ENCODE measurements at places on chromosomes 2 and 18. TPM values are rescaled to one million over a fixed set of nuclear protein-coding genes. Genes with fewer than 3 reads are reported as not detected.
A peak's percentile ranks its signal among the peaks of the same experiment; 100 is the strongest.

DNA sequence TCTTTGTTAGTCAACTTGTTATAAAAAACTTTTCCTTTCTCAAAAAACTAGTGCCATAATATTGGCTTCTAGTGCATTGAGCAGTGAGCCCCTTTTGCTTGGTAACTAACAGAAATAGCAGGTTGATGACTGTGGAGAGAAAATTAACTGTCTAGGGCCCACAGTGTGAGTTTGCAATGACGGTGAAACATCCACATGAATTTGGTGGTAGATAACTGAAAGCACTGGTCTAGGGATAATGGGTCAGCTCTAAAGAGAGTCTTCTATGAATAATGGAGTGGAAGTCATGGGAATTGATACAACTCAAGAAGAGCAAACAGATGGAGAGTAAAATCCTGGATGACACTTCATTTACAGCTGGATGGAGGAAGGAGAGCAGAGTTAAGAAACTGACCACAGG, 245.4 kb downstream of the METTL4 start:
- no peak for DNase-seq

- no peak for DNase-seq
These were observed 596.6 kb upstream of the GYPC start for GRCh38 chr2:126059379-126059778.

DSEL gene
- polyA plus RNA-seq, result 0.95 TPM

DNA sequence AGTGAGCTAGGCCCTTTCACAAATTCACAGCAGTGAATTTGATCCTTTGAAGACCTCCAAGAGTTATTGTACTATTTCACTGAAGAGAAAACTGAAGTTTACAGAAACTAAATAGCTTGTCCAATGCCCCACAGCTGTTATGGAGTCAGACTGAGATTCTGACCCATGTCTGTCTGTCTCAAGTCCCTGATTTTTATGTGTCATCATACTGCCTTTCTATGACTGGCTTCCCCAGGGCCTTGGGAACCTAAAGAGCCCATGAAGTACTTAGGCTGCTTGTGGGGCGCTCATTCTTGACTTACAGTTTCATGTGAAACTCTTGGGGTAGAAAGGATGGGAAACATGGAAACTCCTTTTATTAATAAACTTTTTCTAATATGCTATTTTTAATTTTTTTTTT, 107.7 kb downstream of the ATL2 start:
- no peak for DNase-seq

GRCh38 chr2:219447242-219448098, 12.8 kb downstream of the SPEG start:
- DNase-seq, result no peak

DNA sequence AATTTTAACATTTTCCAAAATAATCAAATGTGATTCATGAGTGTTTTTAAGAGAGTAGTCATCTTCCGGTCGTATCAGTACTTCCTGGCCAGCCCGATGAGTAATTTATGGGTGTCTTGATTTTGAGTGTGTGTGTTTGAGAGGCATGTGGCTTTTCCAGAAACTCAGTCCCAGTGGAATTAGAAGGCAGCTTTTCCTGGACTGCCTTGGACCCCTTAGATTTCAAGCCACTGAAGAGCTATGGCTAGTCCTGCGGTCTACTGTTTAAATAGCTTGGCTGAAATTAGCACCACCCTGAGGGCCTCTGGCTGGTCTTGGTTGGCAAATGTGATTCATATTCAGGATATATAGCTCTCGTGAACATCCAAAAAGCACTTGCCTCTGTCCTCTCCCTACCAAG, 59.4 kb downstream of the HK2 start:
- peak; percentile 47 for DNase-seq

GRCh38 chr2:185127412-185127811, 529.1 kb downstream of the ZNF804A start:
- DNase-seq, result peak; percentile 30

DNA sequence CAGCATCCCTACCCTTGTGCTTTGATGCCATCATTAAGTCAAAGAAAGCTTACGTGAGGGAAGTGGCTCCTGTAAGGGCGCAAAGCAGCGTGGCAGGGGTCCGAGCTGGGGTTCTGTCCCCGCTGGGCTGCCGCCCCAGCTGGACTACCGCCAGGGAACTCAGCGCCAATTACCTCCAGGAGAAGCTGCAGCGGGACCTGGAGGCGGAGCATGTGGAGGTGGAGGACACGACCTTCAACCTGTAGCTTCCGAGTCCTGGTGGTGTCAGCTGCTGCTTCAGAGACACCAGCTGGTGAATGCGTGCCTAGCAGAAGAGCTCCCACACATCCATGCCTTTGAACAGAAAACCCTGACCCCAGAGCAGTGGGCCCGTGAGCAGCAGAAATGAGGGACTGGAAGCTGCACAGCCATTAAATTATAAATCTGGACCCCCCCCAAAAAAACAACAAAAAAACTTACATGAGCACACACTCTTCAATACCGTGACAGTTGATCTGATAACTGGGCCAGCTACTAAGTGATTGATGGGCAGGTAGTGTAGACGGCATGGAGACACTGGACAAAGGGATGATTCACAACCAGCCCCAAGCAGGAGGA, 20.1 kb upstream of the YES1 start:
- no peak for DNase-seq

- no peak for DNase-seq
These were observed 188.9 kb upstream of the CXCR4 start for GRCh38 chr2:136306836-136307235.

- no peak for DNase-seq
These were observed 64.5 kb downstream of the TMEM131 start for GRCh38 chr2:97931118-97931857.

DNA sequence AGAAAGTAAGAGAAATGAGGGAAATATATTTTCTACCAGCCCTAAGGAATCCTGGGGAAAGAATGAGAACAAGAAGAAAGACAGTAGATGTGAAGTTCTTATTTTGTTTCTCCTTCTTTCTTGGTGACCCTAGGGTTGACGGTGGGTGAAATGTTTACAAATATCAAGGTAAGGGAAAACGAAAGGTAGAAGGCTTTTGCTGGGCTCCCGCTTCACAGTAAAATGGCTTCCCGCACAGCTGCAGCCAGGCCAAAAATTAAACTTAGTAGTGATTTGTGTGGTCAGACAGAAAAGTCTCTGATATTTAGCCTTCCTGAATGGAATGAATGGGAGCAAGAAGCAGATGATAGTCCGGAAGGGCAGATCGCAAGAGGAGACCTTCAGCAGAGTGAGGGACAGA, 99.1 kb upstream of the COL3A1 start:
- no peak for DNase-seq

DNA sequence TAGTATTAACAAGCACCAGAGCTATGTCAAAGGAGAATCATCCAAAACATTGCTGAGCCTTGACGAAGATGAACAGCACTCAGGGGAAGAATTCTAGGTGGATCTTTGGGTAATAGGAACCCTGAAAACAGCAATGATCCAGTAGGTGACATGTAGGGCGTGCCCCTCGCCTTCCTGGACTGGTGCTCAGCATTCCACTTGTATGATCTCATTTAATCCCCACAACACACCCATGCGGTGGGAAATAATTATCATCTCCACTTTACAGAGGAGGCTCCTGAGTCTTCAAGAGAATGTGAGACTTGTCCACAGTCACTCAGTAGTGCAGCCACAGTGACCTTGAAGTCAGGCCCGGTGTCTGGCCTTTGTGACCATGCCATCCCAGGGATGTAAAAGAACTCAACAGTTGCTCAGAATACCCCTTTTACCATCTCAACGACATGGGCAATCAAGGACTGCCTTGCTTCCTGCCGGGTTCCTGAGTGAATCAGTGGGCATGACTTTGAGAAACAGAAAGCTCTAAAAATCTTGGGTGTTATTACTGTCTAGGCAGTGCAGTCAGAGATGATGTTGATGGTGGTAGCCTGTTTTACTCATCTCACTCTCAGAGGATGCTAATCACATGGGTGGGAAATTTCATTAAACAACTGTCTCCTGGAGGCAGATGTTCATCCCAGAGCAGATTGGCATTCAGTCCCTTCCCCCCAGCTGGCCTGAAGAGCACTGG, 161.6 kb downstream of the BCL11A start:
- peak; percentile 50 for DNase-seq

DNA sequence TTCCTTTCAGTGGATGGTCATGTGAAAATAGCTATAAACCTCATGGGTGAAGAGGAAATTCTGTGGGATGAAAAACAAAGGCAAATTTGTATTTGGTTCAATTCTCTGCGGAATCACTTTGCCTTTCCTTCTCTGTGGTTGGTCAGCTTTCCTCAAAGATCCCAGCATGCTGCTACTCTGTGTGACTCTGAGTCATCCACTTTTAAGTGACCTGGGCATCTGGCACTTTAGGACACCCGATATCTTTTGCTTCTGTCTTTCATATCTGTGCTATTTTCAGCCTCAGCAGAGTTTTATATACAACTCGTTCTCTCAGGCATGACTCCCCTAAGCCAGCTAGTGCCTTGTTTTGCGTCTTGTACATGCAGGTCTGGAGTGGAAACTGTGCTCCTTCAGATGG, 217.0 kb upstream of the PIEZO2 start:
- DNase-seq, result no peak

LCT gene
- polyA plus RNA-seq, result not detected

GRCh38 chr2:190582736-190583506, 48.4 kb upstream of the NEMP2 start:
- DNase-seq, result no peak

DNA sequence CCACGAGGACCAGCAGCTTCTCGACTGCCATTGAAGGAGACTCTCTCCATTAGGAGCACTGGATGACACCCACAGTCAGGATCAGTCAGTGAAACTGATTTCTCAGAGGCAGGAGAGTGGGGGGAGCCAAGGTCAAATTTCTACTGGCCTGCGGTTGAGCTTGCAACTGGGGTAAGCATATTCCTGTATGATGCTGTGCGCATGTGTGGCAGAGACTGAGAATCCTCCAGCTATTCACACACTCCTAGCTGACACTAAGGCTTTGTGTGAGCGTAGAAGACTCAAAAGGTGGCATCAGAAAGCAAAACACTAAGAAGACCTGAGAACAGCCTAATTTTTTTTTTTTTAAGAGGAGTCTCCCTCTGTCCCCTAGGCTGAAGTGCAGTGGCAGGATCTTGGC, 19.8 kb upstream of the TTL start:
- DNase-seq, result no peak

FNDC4 gene
- polyA plus RNA-seq, result 15.8 TPM

DSG2 gene
- 28.0 TPM for polyA plus RNA-seq

DNA sequence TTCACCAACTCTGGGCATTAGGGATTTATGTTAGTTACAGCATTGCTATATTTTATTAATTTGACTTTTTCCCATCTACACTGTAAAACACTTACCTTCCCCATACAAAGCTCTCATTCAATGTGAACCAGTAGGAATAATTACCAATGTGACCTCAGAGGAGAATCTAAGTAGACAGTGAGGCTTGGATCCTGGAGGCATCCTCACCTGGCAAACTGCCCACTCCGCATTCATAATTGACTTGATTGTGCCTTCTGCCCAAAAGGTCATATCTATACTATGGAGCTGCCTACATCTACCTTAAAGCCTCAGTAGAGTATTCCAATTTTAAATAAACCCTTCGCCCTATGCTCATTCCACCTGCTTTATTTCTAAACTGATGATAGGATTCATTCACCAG, 45.4 kb upstream of the SCN1A start:
- DNase-seq, result no peak

- no peak for DNase-seq
These were observed 13.3 kb upstream of the CDH7 start for GRCh38 chr18:65737471-65737955.

- DNase-seq, result no peak
These were observed 6.8 kb upstream of the DDX1 start for GRCh38 chr2:15584767-15585469.

GRCh38 chr2:113755835-113756354, 547 bp downstream of the SLC35F5 start:
- DNase-seq, result peak; percentile 10

DNA sequence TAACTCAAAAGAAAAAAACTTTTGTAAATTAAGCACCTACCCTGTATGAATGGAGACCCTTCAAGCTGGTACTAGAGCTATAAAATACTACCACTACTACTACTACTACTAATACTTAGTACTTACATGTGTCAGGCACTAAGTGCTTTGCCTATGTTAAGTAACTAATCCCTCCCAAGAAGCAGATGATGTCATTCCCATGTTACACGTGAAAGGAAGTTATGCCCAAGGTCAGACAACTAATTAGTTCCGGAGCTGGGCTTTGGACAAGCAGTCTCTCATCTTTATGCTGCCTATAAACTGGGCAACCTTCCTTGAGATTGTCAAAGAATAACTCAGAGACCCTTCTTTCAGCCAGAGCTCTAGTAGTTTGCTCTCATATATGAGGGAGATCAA, 13.9 kb upstream of the ATP6V1B1 start:
- no peak for DNase-seq

DNA sequence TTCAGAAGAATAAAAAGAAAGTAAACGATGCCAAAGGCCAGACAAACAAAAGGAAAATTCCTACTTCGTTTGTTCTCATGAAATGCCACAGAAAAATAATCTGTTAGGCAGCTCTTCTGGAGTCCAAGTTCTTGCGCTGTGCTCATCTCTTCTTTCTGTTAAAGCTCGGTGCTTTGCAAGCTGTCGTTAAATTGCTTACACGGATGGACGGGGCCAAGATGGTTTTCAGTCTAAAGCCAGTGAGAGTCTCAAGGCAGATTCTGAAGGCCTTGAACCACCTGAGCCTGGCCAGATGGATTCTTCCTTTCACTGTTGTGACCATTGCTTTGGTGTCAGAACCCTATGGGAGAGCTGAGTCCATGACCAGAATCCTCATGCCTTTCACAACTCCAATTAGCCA, 97.6 kb upstream of the RMDN2 start:
- no peak for DNase-seq

DNA sequence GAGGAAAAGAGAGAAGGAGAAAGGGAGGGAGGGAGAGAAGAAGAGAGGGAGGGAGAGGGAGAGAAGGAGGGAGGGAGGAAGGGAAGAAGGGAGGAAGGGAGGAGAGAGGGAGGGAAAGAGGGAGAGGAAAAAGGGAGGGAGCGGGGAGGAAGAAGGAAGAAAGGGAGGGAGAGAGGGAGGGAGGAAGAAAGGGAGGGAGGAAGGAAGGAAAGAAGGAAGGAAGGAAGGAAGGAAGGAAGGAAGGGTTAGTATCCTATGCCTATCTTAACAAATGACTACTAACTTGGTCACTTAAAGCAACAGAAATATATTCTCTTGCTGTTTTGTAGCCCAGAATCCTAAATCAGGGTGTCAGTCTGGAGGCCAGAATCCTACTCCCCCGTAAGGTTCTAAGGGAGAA, 52.1 kb downstream of the CMPK2 start:
- no peak for DNase-seq

DNA sequence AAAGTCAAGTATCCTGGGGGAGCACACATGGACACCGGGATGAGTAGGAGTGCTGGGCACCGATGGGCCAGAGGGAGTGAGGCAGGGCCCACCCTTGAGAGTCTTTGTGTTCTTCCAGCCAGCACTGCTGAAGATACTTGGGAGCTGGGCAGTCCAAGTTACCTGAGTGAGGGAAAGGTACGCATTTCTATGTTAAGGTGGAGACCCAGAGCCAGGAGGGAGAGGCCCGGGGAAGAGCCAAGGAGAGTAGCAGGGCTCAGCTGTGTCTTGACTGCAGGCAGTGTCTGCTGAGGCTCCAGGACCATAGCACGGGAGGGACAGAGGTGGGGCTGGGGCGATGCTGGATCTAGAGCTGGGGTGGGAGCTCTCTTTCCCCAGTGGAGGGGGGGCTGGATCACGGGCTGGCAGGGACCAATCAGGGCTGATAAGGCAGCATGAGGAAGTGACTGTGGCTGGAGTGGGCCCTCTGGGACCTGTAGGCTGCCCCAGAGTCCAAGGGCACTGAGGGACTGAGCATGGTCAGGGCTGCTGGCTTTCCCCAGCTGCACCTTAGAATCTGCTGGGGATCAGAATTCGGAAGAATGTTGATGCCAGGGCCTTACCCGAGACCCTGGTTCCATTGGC, 289.2 kb downstream of the PHLPP1 start:
- no peak for DNase-seq

GRCh38 chr2:227630322-227630721, 13.0 kb downstream of the SCYGR4 start:
- no peak for DNase-seq
